ENCODE measurements at places on chromosomes 16 and 17.

GRCh38 chr17:14827396-14827919 lies 437.7 kb downstream of the PMP22 start:
- no peak for DNase-seq

DNA sequence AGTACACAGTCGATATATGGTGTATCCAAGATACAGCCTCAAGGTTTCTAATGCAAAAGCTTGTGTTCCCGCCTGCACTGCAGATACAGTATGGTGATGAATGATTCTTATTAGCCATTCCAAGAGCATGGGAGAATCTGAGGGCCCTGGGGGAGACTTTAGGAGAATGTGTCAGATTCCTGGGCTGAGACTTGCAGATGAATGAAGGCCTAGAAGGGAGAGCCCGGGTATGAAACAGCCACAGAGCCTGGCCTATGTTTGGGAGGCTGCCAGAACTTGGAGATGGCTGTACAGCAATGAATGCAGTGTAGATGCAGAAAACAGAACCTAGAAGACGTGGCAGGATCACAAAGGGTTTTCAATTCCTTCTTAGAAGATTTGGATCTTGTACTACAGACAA lies 510.7 kb downstream of the HAPSTR1 start:
- no peak for DNase-seq

GRCh38 chr16:17347624-17348023 lies 123.1 kb downstream of the XYLT1 start:
- DNase-seq = no peak

GRCh38 chr17:7559320-7560171 lies 996 bp downstream of the TNFSF13 start:
- DNase-seq = no peak

- DNase-seq = no peak
These were observed 72.2 kb downstream of the CLEC16A start for GRCh38 chr16:11016524-11016988.
